Activated T-helper 1 cell treated with anti-CD3 and anti-CD28 coated beads, Interleukin-12 subunit alpha, Interleukin-12 subunit beta, Interleukin-2, Interleukin-4 antibody, amounts not matched to agents 30 ng/mL and 10 ng/mL and 1 ng/mL, durations not matched to agents 14 hours and 24 hours and 36 hours (primary cell): ENCODE measurements at places on chromosomes 1 and 21.

GRCh38 chr21:24197923-24198322 lies 1409.4 kb downstream of the MRPL39 start:
- H3K36me3 ChIP-seq, result no peaks in the 10 kb centered on the region
- H3K27me3 ChIP-seq, result no peaks in the 10 kb centered on the region
- H3K27ac ChIP-seq, result no peak overlapping the region
- H3K4me3 ChIP-seq, result no peak overlapping the region

DNA sequence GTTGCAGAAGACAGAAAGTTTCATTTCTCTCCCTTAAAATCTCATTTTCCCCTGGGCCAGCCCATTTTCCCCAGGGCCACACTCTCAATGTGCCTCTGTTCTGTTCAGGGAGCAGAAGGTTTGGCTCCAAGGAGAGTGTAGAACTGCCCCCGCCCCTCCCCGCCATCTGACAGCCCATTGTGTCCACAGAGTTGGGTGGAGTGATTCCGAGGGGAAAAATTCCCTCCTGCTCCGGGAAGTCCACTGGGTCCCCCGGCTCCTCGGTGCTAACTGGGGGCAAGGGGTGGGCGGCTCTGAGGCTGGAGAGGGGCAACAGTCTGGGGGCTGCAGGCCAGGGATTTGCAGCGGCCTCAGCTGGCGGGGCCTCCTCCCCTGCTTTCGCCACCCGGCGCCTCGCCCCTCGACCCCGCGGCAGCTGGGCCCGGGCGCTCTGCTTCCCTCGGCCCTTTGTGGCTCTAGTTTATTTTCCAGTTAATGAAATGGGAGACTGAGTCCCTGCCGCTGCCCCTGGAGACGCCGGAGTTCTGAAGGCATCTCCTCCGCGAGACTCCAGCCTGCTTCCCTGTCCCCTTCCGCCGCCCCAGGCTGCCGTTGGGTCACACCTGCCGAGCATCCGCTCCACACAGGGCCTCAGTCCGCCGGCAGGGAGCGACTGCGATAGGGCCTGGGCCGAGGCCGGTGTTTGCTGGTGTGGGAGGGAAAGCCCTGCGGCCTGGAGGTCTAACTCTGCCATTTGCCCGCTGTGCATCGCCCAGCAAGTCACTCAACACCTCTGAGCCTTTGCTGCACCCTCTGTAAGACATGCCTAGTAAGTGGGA lies 14.7 kb upstream of the KIRREL1 start:
- H3K27ac ChIP-seq, result no peak overlapping the region
- no peak overlapping the region for H3K4me3 ChIP-seq
- H3K27me3 ChIP-seq, result peaks cover 12% of the 10 kb centered on the region
- H3K4me1 ChIP-seq, result no peaks in the 10 kb centered on the region

DNA sequence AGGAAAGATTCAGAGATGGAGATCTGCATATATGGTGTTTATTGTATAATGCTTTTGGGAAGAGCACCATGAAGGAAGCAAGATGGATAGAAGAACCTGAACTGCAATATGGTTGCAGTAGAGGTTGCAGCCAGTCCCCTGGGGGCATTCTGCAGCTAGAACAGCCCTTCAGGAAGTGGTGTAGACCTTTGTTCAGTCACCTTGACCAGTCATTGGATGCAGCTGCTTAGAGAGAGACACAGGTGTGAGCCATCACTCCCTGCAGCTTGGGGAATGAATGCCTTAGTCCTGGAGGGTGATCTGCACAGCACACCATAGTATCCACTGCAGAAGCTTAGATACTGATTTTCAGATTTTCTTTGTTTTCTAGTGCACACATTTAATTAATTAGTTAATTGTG lies 42.3 kb downstream of the NEK7 start:
- H3K27ac ChIP-seq, result no peak overlapping the region
- H3K4me3 ChIP-seq, result no peak overlapping the region
- DNase-seq, result no peak
- peaks cover 8% of the 10 kb centered on the region for H3K36me3 ChIP-seq
- peaks cover 64% of the 10 kb centered on the region for H3K4me1 ChIP-seq

GRCh38 chr21:44531606-44532564 lies 8.1 kb downstream of the KRTAP10-1 start:
- no peak overlapping the region for H3K4me3 ChIP-seq
- no peaks in the 10 kb centered on the region for H3K27me3 ChIP-seq
- H3K36me3 ChIP-seq, result no peaks in the 10 kb centered on the region
- H3K4me1 ChIP-seq, result no peaks in the 10 kb centered on the region
- no peak for DNase-seq
- no peak overlapping the region for H3K27ac ChIP-seq

- H3K4me1 ChIP-seq, result no peaks in the 10 kb centered on the region
- H3K4me3 ChIP-seq, result no peak overlapping the region
- H3K27ac ChIP-seq, result no peak overlapping the region
- DNase-seq, result no peak
- H3K36me3 ChIP-seq, result no peaks in the 10 kb centered on the region
These were observed 208.9 kb downstream of the PBX1 start for GRCh38 chr1:164767752-164768402.
